SK-N-SH (cell line): ENCODE measurements at places on chromosomes 1 and 21.
A peak's percentile ranks its signal among the peaks of the same experiment; 100 is the strongest.

- no peak for DNase-seq
These were observed 3.7 kb downstream of the FBXO42 start for GRCh38 chr1:16348414-16349182.

- peak; percentile 30 for DNase-seq
These were observed 28.3 kb upstream of the RCSD1 start for GRCh38 chr1:167601442-167602383.

GRCh38 chr21:34499116-34499515, 12.9 kb downstream of the KCNE1 start:
- no peak for DNase-seq

GRCh38 chr1:66739401-66740157, 12.7 kb upstream of the DYNLT5 start:
- no peak for DNase-seq

- DNase-seq, result no peak
These were observed 717.3 kb downstream of the MATN1 start for GRCh38 chr1:30005972-30006619.

DNA sequence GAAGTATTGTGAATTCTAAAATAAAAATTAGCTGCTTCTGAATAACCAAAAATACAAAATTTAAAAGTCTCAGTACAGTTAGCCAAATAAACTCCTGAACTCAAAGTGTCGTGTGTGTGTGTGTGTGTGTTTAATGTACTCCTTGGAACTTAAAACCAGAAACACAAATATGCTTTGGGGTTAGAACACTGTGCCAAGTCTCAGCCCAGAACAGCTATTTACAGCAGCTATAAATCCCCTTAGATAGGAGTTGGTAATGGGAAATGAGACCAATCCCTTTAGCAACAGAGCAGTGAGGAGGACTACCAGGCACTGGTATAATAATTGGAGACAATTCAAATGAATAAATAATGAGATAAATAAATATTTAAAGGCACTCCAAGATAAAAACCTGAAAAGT, 83.1 kb downstream of the PATJ start:
- no peak for DNase-seq

DNA sequence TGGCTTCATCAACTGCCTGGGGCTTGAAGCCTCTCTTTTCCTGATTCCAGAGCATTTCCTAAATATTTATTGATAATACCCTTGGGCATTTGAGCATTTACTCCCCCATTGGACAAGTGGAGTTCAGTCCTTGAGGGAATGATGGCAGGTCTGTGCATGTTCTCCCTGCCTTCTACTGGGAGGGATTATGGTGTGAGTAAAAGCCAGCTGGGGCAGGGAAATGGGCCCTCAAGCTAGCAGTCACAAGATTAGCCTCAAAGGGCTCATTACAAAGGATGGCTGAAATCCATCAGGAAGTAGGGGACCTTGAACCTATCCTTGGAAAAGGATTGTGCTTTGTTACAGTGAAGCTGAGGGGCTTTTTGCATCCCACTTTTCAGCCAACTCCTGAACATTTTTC, 24.2 kb upstream of the OSBPL9 start:
- DNase-seq, result no peak

- DNase-seq, result no peak
These were observed 424.8 kb upstream of the ADGRL4 start for GRCh38 chr1:79431340-79431739.

GRCh38 chr1:172375211-172375631, 45.3 kb upstream of the C1orf105 start:
- no peak for DNase-seq

GRCh38 chr1:25543425-25544242, at the start of gene LDLRAP1:
Gene LDLRAP1, plus strand, starts transcription at chr1:25543606. Its CDS starts 93 bp downstream, at chr1:25543699.
- peak; percentile 96 for DNase-seq
